ENCODE measurements at places on chromosomes 1 and 21.

- DNase-seq = no peak
These were observed 36.6 kb downstream of the PLXNA2 start for GRCh38 chr1:208207388-208208131.

DNA sequence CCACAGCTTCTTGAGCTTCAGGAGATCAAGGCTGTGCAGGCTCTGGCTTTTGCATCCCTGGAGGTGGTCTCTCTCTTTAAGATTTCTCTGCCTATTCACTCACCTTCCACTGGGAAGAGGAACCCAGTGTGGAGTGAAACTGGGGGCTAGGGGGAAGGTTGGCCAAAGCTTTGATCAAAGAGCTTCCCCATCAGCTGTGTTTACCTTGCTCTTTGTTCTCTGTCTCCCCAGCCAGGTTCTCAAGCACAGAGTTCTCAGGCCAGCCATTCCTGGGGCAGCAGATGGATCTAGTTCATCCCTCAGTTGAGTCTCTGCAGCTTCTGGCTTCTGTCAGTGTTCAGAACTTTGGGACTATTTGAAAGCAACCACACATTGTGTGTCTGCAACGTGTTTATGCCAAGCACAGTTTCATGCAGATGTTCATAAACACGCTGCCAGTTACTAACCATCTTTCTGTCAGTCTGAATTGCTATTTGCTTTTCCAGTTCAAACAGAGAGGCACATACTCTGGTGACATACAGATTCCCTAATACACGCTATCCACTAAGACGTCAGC, 17.2 kb upstream of the MRPS14 start:
- no peak for DNase-seq

DNA sequence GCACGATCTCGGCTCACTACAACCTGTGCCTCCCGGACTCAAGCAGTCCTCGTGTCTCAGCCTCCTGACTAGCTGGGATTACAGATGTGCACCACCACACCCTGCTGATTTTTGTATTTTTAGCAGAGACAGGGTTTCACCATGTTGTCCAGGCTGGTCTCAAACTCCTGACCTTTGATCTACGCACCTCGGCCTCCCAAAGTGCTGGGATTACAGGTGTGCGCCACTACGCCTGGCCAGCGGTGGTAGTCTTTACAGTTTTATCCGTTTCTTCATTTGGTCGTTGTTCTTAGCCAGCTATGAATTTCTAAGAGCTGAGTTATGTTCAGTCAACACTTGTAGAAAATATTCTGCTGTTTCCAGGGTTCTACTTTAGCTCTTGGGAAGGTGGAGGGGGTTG, 53.3 kb downstream of the AKNAD1 start:
- DNase-seq = no peak

DNA sequence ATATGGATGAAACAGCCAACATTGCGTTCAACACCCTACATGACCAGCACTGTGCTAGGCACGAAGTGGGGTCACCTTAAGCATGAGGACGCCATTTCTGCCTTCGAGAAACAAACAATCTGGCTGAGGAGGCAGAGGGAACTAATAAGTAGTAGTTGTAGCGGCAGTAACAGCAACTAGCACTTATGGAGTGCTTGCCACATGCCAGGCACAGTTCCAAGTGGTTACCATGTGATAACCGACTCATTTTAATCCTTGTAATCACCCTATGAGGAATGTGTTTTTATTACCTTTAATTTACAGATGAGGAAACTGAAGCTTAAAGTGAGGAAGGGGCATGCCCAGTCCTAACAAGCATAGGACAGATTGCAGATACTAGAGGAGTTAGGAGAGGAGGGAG, 33.7 kb downstream of the KCND3 start:
- DNase-seq = no peak

- DNase-seq = no peak
These were observed 121.9 kb downstream of the LRRC40 start for GRCh38 chr1:70083519-70083918.

GRCh38 chr1:243883551-243883950, 33.5 kb upstream of the AKT3 start:
- DNase-seq = no peak

DNA sequence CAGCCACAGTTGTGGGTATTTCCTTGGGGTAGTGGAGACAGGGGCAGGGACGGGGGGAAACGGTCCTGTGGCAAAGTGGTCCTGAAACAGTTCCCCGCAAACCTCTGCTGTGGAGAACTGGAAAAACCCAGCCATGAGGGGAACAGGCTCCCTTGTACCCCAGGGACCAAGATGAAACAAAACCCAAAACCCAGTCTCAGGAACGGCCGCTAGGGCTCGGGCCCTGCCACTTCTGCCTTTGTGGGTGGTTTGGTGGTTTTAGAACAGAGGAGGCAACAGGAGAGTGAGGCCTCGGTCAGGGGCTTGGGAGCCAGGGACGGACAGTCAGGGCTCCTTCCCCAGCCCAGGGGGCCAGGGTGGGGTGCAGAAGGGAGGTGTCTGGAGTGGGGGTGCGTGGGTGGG, 24.8 kb upstream of the EDN2 start:
- no peak for DNase-seq

- DNase-seq = peak; percentile 46
These were observed 1.5 kb downstream of the SNX27 start for GRCh38 chr1:151613282-151613780.

DNA sequence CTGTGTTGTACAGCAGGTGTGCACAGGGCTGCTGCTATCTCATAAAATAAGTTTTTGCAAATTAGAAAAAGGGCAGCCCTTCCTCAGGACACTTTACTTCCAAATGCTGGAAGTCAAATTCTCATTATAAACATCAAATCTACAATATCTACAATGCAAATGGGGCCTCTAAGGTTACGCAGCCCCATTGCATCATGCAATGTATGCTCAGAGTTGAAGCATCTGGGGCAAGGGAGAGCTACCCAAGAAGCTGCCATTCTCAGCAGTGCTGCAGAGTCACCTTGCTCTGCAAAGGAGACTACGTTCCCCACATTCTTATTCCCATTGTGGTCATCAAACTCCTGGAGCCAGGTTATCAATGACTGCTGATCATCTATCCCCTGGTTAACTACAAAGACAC, 208.9 kb upstream of the POGK start:
- DNase-seq = no peak

GRCh38 chr1:152182431-152182830, 23.4 kb upstream of the RPTN start:
- no peak for DNase-seq

DNA sequence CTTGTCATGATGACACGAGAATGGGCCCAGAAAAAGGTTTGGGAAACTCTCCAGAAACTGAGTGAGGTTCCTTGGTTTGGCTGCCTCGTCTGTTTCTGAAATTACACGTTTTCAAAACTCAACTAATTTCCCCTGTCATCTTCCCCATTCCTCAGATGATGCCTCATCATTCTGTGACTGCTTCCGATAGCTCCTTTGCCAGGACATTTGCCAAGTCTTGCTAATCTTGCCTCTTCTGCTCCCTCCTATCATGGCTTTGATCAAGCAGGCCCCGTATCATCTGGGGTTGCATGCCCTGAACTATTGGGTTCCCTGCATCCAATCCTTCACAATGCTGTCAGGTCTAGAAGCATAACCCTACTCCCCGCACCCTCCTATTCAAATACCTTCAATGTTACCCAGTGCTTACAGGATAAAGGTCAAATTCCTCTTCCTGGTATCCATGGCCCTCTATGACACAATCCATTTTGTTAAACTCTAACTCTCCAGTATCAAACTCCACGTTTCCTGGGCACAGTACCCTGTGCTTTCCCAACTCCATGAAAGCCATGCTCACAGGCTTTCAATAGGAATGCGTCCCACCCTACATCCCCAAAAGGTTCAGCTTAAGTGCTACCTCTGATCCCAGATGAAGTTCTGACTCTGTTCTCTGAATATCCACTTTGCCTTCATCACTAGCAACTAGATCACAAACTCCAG, 22.2 kb upstream of the TMEM200B start:
- DNase-seq = no peak

Data from right kidney (tissue), 9 donors.